ENCODE measurements at places on chromosomes 4 and X. TPM values are rescaled to one million over a fixed set of nuclear protein-coding genes. Genes with fewer than 3 reads are reported as not detected.

- H3K4me3 ChIP-seq, result peak overlapping the region; percentile 49
- H3K4me1 ChIP-seq, result peaks cover 7% of the 10 kb centered on the region
- DNase-seq, result no peak
- no peak overlapping the region for H3K27ac ChIP-seq
These were observed 357 bp upstream of the ADGRG2 start for GRCh38 chrX:19122641-19123009.

- H3K4me3 ChIP-seq, result no peak overlapping the region
- H3K27ac ChIP-seq, result peak overlapping the region; percentile 65
- no peaks in the 10 kb centered on the region for H3K36me3 ChIP-seq
- H3K4me1 ChIP-seq, result peaks cover 72% of the 10 kb centered on the region
These were observed 194.3 kb downstream of the SOWAHB start for GRCh38 chr4:76703676-76704075.

The TMSB15A gene
- not detected for total RNA-seq

DNA sequence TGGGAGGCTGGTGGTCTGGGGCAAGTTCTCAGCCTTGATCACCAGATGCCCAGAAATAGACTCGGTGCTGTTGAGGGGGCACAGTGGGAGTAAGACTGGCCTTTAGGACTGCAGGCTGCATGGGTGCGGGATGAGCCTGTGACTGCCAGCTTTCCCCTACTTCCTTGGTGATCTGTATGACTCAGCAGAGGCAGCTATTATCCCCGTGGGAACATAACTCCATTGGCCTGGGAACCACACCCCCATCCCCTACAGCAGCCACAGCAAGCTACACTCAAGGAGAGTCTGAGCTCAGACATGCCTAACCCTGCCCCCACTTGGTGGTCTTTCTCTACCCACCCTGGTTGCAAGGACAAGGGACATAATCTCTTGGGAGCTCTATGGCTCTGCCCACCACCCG lies 20.6 kb downstream of the CLIC2 start:
- no peaks in the 10 kb centered on the region for H3K4me1 ChIP-seq
- no peak overlapping the region for H3K4me3 ChIP-seq
- no peaks in the 10 kb centered on the region for H3K36me3 ChIP-seq
- H3K27me3 ChIP-seq, result no peaks in the 10 kb centered on the region
- no peak for DNase-seq

DNA sequence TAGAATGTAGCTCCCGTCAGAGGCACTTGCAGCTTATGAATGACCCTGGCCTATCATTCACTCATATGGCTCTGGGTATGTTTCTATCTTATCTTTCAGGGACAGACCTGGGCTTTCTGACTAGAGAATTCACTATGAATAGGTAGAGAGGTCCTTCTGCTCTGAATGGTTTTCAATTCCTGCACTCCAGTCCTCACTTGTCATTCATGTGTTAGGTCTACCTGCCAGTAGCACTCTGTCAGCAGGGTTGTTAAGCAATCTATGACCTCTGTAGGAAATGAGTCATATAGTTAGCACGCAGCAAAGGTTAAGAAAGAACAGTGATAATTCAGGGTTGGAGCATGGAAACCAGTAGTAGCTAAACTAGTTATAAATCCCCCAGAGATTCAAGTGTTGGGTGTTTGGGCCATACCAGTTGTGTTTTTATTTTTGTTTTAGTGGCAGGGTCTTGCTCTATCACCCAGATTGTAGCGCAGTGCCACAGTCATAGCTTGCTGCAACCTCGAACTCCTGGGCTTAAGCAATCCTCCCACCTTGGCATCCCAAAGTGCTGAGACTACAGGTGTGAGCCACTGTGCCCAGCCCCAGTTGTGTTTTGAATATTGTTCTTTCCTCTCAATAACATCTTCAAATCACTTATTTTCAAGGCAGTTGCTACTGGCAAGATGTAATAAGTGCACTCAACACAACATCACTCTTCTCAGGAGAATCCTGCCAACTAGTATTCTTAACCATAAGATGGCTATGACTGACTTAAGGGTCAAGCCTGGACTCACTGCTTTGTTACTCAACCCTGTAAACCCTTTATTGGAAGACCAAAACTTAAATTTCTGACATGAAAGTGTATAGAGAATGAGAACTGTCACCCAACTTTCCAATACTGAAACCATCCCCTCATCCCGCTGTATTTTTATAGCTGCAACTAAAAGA lies 25.1 kb downstream of the ARL13A start:
- no peaks in the 10 kb centered on the region for H3K27me3 ChIP-seq
- no peaks in the 10 kb centered on the region for H3K36me3 ChIP-seq
- no peaks in the 10 kb centered on the region for H3K4me1 ChIP-seq
- no peak overlapping the region for H3K27ac ChIP-seq
- H3K4me3 ChIP-seq, result no peak overlapping the region

The BEND2 gene
- total RNA-seq, result not detected

DNA sequence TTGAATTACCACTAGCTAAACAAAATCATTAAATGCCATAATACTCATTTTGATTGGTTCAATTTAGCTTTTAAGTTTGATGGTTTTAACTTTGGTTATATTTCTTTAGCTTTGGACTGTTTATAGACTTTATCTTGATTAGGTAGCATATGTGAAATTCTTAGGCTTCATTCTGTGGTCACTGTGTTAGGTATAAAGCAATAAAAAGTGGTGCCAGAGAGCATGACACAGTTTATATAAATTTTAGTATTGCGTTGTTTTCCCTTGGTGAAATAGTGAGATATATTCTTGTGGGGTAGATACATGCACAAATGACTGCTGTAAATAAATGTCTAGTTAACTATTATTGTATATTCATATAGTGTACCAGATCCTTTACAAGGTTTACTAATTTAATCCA lies 474.2 kb upstream of the GRID2 start:
- no peak overlapping the region for H3K27ac ChIP-seq
- H3K4me3 ChIP-seq, result no peak overlapping the region
- H3K27me3 ChIP-seq, result no peaks in the 10 kb centered on the region
- DNase-seq, result no peak
- H3K4me1 ChIP-seq, result no peaks in the 10 kb centered on the region

The GAGE1 gene
- not detected for total RNA-seq

DNA sequence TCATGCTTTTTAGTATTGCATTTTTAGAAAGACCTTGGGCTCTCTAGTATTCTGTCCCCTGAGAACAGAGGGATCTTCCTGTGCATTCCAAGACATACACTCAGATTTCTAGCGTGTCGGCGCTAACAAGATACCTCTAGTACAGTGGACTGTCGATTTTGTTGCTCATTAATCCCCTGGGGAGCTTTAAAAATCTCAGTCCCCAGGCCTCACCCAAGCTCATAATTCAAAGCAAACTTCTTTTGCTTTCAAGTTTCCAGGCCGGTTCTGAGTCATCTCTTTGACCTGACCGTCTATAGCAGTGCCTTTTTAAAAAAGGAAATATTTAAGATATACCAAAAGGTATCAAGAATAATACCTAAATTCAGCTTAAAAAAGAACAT lies 137.0 kb downstream of the AMMECR1 start:
- DNase-seq, result no peak
- H3K27ac ChIP-seq, result no peak overlapping the region
- H3K4me1 ChIP-seq, result peaks cover 5% of the 10 kb centered on the region

The HPF1 gene
- total RNA-seq, result 18.7 TPM

DNA sequence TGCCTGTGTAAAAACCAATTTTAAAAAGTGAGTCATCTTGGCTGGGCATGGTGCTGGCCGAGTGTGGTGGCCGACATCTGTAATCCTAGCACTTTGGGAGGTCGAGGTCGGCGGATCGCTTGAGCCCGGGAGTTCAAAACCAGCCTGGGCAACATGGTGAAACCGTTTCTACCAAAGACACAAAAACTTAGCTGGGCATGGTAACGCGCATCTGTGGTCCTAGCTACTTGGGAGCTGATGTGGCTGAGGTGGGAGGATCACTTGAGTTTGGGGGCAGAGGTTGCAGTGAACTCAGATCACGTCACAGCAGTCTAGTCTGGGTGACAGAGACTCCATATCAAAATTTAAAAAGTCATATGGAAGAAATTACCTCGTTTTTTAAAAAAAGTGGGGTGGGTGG lies 7.6 kb downstream of the RLIM start:
- peaks cover 19% of the 10 kb centered on the region for H3K4me1 ChIP-seq
- H3K27me3 ChIP-seq, result no peaks in the 10 kb centered on the region
- no peak for DNase-seq
- H3K27ac ChIP-seq, result no peak overlapping the region

Data from esophagus muscularis mucosa (tissue), 4 donors.